HuH-7 (cell line): ENCODE measurements at places on chromosomes 2 and 18.

- peak; percentile 41 for DNase-seq
These were observed 77.2 kb downstream of the CD28 start for GRCh38 chr2:203783496-203784203.

- DNase-seq, result no peak
These were observed 12.7 kb upstream of the HNMT start for GRCh38 chr2:137951586-137951985.

DNA sequence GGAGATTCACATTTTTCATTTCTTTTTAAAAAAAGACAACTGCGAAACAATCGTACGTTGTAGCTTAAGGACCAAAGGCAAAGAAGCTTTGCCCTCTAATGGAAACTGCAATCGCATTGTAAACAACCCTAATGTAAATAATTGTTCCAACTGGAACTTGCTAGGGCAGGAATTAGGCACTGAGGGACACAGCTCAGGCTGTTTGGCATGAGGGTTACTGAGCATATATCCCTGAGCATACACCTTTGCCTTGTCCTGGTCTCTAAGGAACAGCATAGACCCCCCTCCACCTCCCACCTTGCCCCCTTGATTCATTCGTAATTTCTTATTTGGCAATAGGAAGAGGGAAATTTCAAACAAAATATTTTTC, 396.4 kb downstream of the LNPK start:
- DNase-seq, result no peak

DNA sequence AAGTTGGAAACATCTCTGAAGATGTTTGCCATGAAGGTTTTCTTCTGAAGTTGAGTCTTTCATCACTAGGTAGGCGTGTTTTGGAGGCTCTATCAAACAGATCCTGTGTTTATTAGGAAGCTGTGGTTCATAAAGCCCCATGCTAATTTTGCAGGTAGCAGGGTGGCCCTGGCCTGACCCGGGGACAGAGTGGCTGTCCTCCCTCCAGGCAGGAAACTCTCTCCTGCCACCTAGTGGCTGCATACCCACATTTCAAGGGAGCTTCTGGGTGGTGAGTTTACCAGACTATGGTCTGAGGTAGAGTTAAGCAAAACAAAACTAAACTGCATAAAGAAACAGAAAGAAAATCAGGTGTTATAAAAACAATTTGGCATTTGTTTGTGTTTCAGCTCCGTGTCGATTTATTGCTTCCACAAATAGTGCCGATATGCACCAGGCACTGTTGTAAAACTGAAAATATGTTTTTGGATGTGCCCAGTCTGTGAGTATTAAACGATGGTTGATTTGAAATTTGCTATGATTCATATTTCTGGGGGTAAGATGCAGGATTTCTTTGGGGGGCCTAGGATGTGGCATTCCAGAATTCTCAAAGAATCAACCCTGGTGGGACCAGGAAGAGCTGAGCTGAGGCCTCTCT, 26.0 kb upstream of the IL37 start:
- peak; percentile 87 for DNase-seq

- no peak for DNase-seq
These were observed 664.9 kb downstream of the KCNJ3 start for GRCh38 chr2:155363349-155363888.

DNA sequence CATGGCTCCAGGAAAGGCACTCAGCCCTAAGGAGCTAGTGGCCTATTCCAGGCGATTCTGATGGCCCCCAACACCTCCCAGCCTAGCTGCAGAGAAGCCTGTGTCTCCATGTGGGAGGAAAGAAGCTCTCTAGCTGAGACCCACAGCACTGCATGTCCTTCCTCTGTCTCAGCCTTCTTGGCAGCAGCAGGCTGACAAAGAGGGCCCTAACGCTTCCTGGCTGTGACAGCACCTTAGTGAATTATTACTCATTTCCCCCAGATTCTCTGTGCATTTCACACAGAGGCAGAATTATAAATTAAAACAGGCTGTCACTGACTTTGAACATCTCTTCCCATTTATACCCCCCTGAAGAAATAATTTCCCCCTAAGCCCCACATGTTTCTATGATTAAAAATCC, 206.8 kb downstream of the CLIP4 start:
- no peak for DNase-seq

DNA sequence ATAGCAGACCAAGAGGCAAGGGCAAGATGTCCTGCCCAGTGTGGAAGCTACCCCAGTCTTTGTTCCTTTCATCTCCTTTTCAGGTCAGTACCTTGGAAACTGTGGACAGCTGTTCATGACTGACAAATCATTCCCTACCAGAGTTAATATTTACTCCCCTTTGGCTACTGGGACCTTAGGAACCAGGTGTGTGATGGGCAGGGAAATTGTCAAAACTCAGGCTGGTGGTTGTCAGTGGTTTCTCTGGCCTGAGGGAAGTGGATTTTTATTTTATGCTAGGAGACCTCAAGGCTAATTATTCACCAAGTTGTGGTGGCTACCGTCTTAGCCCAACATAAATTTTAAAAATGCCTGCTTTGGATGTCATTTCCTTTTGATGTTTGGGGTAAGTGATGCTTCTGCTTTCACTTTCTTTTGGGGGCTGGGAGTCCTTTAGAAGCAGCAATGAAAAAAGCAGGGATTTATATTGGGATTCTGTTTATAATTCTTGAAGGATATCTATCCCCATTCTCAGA, 119.3 kb downstream of the SETBP1 start:
- no peak for DNase-seq

- no peak for DNase-seq
These were observed 106.9 kb downstream of the HDAC4 start for GRCh38 chr2:239293775-239294430.

GRCh38 chr2:167142554-167142953, 254.3 kb downstream of the XIRP2 start:
- DNase-seq, result no peak

DNA sequence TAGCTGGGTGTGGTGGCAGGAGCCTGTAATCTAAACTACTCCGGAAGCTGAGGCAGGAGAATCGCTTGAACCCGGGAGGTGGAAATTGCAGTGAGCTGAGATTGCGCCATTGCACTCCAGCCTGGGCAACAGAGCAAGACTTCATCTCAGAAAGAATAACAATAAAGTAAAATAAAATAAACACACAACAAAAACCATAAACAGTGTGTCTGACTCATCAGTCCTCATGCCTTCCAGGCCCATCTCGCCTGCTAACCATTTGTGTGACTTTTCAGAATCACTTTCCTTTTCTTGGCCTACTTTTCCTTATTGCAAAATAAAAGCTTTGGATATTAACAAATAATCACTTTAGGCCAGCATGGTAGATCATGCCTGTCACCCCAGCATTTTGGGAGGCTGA, 42.0 kb upstream of the ASXL2 start:
- no peak for DNase-seq

DNA sequence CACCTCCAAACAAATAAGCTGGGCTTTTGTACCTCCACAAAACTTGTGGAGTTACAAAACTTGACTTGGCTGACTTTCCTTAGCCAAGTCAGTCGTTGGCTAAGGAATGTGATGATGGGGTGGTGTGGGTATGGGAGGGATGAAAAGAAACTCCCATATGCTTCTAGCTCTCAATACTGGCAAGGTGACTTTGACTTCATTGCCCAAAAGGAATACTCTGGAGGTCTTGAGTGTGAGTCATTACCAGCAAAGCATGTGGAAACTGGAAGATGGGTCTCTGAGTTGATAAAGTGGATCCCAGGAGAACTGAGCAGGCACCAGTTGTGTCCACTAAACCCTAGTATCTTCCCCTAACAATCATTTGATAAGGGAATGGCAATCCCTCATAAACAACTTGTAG, 226.7 kb downstream of the GULP1 start:
- no peak for DNase-seq

- no peak for DNase-seq
These were observed 5.5 kb downstream of the ZNF532 start for GRCh38 chr18:58870130-58870529.

- no peak for DNase-seq
These were observed 6.7 kb downstream of the ZNF521 start for GRCh38 chr18:25345081-25345866.

GRCh38 chr2:149894226-149894625, 306.7 kb upstream of the MMADHC start:
- DNase-seq, result no peak

- no peak for DNase-seq
These were observed 72.1 kb upstream of the NOSTRIN start for GRCh38 chr2:168730344-168730743.

- DNase-seq, result no peak
These were observed 29.6 kb downstream of the CYBRD1 start for GRCh38 chr2:171551836-171552235.

GRCh38 chr18:47254341-47254939, 3.0 kb upstream of the SKOR2 start:
- DNase-seq, result peak; percentile 58

DNA sequence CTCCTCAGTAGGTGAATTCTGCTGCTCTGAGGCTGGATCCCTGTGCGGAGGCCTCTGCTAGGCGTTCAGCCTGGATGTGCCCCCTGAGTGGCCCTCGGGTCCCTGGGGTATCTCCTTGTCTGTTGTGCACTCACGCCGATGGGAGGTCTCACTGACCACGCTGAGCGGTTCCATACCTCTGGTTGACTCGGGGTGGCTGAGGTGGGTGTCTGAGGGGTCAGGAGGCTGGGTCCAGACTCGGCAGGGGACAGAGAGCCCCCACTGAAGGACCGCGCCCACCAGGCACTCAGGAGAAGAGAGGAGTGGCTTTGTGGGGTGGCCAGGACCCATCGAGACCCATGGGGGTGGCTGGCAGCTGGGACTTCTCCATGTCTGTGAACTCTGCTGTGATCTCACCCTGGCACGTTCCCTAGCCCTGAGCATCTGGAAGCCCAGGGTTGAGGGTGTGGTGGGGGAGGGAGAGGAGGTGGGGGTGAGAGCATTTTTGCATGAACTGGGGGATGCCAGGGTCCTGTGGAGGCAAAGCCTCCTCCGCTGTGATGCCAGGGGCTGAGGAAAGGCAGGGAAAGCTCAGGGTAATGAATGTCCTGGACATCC, 53.7 kb downstream of the TWIST2 start:
- DNase-seq, result no peak

DNA sequence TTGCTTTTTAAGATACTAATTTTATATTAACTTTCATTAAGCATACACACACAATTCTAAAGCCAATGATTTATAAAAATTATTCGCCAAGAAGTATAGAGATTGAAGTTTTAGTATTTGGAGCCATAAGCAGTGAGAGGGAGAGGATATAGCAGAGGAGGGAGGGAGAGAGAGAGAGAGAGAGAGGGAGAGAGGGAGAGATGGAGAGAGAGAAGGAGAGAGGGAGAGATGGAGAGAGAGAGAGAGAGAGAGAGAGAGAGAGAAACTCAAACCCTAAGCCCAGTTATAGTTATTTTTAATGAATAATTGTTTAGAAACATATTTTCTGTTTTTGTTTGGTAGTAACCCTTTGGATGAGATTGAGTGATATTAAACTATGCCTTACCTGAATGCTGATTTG, 5.3 kb downstream of the TWIST2 start:
- no peak for DNase-seq

DNA sequence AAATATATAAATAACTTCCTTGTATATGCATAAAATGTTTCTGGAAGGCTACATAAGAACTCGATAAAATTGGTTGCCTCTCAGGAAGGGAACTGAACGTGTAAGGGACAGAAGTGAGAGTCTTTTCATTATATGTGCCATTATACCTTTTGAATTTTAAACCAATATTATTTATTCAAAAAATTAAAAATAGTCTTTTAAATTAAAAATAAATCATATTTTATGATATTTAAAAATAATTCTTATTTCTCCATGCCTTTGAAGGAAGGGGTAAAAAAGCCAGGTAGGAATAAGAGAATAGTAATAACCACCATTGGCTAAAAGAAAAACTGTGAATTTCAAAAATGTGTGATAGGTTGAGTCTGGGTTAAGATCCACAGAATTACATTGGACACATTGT, 45.7 kb upstream of the C2orf74 start:
- no peak for DNase-seq

- DNase-seq, result no peak
These were observed 199.4 kb downstream of the ZEB2 start for GRCh38 chr2:144320491-144320890.

DNA sequence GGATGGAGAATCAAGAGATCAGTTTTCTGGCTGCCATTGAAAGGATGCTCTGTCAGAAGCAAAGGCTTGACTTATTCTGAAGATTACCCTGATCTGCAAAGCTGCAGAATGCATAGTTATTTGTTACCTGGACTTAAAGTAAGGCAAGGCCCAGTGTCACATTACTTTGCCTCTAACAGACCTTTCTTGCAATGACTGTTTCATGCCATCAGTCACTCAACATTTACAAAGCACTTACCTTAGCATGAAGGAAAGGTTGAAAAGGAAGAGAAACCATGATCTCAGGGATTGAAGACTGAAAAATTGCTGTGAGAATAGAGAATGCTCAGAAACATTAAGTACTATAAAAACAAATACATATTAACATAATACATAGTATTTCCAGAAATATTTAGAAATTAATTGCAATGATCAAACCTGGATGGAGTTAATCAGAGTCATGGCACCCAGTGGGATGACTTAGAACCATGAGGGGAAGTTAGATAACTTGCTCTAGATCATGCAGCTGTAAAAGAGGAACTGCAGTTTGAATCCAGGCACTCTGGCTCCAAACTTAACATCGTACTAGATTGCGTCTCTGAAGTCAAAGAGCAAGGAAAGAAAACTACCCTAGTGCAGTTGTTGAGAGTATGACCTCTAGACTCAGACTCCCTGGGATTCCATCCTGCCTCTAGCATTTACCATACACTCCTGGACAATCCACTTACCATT, 26.5 kb upstream of the FAM117B start:
- DNase-seq, result no peak

GRCh38 chr2:172350839-172351479, 76.4 kb upstream of the ITGA6 start:
- DNase-seq, result no peak

- DNase-seq, result no peak
These were observed 56.5 kb downstream of the TCF7L1 start for GRCh38 chr2:85189606-85190270.

GRCh38 chr2:167200019-167200418, 311.7 kb downstream of the XIRP2 start:
- no peak for DNase-seq

- DNase-seq, result peak; percentile 26
These were observed 267.6 kb upstream of the RAB12 start for GRCh38 chr18:8341481-8342230.

DNA sequence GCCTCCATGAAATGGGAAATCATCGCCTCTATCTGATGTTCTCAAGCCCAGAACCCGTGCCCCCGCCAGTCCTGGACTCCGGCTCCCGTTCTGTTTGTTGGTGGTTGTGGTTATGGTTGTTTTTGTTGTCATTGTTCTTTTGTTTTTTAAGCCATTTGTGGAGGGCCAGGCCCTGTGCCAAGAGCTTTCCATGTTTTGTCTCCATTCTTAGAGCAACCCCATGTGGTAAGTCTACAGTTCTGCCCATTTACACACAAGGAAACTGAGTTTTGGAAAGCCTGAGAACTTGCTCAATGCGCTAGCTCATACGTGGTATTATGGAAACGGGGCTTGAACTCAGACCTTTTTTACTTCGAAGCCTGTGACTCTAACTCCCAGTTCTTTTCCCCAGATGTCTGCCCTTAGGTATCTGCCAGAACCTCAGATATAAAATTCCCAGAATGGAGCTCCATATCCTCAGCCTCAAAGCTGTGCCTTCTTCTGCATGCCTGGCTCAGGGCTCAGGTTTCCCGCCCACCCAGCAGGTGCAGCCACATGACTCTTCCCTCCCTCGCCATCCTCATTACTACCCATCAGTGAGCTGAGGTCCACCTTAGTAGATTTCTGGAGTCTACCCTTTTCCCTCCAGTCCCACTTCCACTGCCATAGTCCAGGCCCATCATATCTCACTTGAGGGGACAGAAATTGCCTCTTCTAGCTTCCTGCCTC, 194.1 kb downstream of the KLHL29 start:
- DNase-seq, result no peak
